ENCODE measurements at places on chromosomes 2 and 18.
A peak's percentile ranks its signal among the peaks of the same experiment; 100 is the strongest.

- DNase-seq = no peak
Observed at GRCh38 chr2:182887753-182888415, 21.4 kb upstream of the FRZB start.

DNA sequence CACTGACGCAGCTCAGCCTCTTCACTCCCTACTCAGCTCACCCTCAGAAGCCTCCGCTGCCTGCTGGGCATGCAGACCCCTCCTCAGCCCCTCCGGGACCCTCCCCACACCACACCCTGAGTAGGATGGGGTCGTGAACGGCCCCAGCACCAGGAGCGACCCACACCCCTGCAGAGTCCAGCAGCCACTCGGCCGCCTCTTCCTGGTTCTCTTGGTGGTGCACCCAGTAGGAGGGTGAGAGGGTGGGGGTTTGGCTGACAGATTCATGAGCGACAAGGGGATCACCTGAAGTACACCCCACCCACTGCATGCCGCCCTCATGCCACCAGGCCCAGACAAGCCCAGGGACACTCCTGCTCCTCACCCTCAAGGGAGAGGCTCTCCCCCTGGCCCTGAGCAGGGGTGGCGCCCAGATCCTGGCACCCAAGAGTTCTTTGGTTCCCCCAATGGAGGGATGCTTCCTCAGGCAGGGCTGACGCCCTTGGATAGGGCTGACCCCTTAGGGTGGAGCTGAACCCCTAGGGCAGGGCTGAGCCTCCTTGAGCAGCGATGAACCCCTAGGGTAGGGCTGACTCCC, 76.6 kb upstream of the GPC1 start:
- no peak for DNase-seq

- DNase-seq = no peak
Observed at GRCh38 chr18:11906176-11906575, 1.9 kb downstream of the MPPE1 start.

- no peak for DNase-seq
Observed at GRCh38 chr2:239821694-239822075, 203.5 kb downstream of the NDUFA10 start.

GRCh38 chr2:79799729-79800128, 286.9 kb downstream of the CTNNA2 start:
- DNase-seq = no peak

DNA sequence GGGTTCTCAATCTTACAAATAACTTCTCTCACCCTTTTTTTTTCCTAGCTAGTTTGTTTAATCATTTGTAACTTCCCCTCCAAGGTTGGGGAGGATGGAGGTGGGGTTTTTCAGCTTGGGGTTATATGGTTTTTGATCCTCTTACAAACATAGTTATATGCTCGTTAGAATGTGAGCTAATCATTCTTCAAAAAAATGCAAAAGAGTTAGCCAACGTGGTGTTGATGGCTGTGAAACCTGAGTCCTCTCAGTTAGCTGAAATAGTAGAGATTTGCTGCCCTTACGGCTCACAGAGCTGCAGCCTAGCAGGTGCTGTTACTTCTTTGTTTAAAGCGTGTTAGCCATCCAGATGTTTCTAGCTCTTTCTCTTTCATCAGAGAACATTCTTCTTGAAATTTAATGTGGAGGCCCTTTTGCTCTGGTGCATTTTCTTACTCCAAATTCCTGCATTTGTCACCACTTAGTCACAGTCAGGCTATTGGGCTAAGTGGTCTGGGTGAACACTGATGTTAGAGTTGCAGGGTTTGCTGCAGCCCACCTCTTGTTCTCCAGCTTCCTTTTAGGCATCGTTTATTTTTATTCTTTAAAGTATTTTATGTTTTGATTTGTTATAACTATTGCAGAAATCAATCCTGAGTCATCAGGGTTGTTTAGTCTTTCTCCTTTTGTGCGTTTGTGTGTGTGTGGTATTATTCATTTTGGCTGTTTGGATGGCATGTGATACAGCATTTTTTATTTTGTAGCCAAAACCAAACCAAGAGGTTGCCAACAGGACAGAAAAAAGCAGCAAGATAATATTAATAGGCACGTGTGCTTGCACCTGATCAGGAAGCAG, 41.1 kb downstream of the LIMS1 start:
- DNase-seq = no peak

DNA sequence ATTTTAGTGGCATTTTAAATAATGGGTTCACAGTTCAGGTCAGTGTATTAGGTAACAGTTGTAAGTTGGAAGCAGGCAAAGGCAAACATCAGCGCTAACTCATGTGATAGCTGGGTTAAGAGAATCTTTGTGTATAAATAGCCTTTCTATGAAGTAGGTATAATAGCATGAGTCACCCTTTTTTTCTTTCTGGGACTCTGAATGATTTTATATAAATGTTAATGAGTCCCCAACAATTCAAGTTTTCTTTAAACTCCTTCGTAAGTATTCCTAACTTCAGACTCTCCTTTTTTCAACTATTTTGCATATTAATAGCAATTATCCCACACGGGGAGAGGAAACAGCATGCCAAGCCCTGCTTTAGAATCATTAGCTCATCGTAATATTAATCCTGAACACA, 384.3 kb downstream of the PIK3C3 start:
- no peak for DNase-seq

- DNase-seq = no peak
Observed at GRCh38 chr2:39484620-39485495, 47.8 kb upstream of the MAP4K3 start.

- no peak for DNase-seq
Observed at GRCh38 chr2:202290970-202291369, 25.4 kb downstream of the NOP58 start.

DNA sequence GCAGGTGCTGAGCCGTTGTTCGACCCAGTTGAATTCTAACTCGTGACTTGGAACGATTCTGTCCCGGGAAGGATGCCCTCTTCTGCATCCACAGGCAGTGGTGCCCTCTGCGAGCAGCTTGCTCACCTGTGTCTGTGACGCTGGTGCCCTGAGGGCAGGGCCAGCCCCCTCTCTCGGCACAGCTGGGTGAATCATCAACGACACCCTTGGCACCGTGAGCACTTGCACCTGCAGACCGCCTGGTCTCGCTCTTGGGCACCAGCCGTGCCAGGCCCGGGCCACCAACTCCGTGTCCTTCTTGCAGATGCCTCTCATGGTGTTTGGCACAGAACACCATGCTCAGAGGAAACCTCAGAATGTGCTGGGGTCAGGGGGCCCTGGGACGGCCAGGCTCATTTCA, 75.0 kb downstream of the SLC66A2 start:
- no peak for DNase-seq

DNA sequence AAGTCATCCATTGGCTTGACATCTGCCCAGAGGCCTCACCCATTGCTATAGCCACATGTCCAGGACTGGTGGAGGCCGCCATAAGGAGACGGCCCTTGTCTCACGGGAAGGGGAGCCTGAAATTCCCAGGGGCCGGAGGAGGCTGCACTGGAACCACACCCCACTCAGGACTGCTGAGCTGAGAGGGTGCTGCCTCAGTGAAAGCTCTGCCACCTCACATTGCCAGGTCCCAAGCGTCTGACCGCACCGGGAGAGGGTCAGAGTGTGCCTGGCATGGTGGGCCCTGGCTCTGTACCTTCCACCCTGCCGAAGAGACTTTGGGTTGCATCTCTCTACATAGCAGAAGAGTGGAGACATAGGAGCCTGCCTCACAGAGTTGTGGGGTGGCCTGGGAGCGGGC, 134.1 kb upstream of the GLI2 start:
- DNase-seq = no peak

DNA sequence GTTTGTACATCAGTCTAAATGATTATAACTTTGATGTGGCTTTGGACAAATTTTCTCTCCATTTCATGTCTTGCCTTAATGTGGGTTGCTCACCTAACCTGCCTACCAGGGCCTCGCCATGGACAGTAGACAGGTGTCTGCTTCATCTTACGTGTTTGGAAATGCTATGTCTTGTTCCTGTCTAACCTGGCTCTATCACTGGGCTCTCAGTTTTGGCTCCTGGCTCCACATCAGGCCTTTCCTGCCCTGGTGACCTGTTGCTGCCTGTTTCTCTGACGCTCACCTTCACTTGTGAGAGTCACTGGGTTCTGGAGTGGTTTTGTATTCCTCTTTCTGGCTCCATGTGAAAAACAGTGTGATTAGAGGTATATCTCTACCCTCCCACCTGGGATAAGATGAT, 65.9 kb downstream of the PHLPP1 start:
- no peak for DNase-seq

- DNase-seq = no peak
Observed at GRCh38 chr18:74291472-74291770, 342 bp downstream of the CYB5A start.

DNA sequence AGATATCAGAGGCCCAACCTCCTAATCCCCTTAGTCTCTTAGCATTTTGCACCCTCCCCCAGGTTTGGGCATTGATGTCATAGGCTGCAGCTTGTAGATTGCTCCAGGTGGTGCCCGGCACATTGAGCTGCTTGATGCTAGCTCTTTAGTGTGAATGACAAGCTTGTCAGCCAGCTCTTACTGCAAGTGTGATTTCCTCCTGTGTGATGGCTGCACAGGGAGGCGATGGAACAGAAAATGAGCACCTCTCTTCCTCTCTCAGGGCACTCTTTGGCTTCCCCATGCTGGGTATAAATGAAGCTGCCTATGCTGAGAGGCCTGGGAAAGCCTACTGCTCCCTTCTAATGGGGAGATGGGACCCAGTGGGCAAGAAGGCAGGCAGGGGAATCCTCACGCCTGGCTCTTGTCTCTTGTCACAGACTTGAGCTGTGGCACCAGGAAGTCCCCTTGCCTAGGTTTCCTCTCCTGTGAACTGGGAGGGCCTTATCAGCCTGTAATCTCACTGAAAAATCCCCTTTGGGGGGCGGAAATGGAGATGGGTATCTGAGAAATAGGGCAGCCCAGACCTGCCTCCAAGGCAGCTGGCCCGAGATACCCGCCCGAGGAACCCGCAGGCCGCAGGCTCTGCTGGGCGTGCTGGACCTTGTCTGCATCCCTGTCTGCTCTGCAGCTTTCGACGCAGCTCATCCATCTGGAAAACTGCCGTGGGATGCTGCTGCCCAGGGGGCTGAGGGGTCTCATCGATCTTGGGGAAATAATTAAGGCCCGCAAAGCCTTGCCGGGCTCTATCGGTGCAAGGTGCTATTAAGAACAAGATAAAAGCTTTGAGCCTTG, 163.5 kb upstream of the CXCR4 start:
- DNase-seq = no peak

GRCh38 chr2:143258126-143258892, 129.1 kb downstream of the ARHGAP15 start:
- no peak for DNase-seq

DNA sequence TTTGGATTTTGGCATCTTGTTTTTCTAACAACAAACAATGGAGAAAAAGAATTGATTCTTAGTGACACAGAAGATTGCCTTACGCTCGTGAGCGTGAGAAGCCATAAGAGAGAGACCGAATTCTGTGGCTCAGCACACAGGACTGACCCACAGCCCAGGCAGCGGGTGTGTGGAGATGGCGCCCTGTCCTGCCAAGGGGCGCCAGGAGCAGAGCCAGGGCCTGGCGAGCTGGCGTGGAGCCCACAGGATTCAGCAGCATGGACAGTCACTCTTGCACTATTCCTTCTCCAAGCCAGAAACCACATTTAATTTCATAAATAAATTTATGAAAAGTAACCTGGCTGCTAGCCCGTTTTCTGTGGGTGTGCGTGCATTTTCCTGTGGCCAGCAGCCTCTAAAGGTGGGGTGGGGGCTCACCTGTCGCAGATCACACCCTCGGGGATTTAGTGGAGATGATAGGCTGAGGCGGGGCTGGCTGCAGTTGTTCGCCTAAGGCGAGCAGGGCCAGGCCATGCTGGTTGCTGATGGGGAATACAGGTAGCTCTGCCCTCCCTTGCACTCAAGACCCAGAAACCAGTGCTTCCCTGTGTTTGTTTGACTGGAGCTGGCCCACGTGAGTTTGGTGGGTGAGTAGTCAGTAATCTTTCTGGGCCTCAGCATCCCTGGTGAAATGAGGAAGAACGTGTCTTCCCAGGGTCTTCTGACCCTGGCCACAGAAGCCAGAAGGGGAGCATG, 46.2 kb downstream of the FAM168B start:
- DNase-seq = no peak

DNA sequence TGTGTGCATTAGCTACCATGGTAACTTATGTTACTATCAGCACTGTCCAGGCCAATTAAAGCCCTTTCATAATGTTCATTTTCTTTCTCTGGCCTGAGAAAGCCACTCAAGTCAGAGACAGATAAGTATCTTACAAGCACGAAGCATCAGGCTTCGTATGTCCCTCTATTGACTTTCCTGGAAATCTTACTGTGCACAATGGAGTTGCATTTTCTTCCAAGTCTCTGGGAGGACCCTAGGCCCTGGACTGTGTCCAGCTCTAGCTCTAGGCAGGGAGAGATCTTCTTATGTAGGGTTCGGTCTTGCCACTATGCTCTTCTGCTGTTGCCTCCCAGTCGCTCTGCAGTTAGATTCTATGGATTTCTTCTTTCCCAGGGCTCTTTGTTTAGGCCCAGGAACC, 40.0 kb upstream of the ITGA6 start:
- DNase-seq = no peak

- DNase-seq = no peak
Observed at GRCh38 chr2:181973171-181973783, 12.4 kb upstream of the PPP1R1C start.

DNA sequence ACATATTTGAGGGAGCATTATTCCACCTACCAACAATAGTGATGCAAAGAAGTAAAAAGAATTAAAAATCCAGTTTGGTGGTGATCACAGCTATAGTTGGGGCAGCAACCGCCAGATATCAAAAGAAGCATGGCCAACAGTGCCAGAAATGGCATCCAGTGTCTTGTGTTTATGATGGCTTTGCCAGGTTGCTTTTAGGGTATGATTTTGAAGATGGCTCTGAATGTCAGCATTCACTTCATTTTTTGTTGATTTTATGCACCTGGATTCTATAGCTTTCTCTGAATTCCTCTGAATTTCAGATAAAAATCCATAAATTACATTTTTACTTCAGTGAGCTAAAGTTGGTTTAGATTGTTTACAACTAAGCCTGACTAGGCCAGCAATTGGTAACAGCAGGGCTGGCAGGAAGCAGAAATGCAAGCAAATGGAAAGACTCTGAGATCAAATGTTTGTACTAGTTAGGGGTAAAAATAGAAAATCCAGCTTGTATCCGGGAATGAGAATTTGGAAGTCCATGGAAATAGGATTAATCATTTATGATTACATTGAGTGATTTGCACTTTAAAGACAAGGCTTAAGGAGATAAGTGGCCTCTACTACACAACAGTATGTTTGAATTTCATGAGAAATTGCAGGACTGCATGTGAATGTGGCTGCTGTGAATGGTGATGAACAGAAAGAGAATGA, 40.4 kb downstream of the COL3A1 start:
- DNase-seq = no peak

GRCh38 chr2:38505779-38506178, 96.9 kb downstream of the HNRNPLL start:
- DNase-seq = peak; percentile 29

- DNase-seq = no peak
Observed at GRCh38 chr2:41784496-41784895, 263.3 kb upstream of the PKDCC start.

DNA sequence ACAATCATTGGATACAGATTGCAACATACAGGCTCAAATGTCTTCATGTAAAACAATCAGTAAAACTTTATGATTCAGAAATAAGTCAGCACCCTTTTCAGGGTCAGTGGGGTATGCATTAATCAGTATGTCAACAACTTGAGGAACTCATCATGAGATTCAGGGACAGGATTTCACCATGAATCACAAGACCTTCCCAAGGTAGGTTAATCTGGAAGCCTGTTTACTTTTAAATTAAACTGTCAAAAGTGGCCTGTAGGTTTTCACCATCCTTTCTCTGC, 104.8 kb downstream of the SP100 start:
- peak; percentile 4 for DNase-seq
